SK-N-SH treated with all-trans-retinoic acid at 6 μM for 48 hours (cell line): ENCODE measurements at places on chromosomes 3 and 15.
A peak's percentile ranks its signal among the peaks of the same experiment; 100 is the strongest.

DNA sequence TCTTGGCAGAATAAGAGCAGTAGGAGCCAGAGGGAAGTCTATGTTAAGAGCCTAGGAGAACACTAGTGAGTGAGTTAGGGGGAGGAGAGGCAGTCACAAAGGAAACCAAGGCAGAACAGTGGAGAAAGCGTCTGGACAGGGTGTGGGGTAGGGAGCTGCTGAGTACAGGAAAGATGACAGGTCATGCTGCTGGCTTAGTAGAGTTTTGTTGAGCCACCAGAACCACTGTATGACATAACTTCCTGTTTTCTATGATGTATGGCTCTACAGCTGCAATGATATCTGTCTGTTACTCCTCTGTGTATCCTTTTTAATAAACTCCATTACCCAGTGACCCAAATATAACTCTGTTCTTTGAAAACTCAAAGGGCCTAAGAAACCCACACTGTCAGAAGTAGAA is 10.6 kb upstream of the STT3B start:
- no peak for ATAC-seq

GRCh38 chr15:68032672-68033071 is 21.4 kb upstream of the PIAS1 start:
- ATAC-seq, result no peak

DNA sequence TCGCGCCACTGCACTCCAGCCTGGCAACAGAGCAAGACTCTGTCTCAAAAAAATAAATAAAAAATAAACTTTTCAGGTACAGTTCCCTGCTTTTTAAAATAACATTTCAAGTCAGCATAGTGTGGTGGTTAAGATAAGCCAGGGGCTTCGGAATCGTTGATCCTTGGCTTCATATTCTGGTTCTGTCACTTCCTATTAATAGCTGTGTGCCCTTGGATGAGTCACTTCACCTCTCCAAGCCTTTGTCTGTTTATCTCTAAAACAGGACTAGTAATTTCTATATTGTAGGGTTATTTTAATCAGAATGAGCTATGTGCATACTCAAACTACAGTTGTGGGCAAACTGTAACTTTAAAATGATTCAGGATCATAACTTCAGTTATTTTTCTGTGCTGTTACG is 53.8 kb upstream of the SENP5 start:
- ATAC-seq, result peak; percentile 85

GRCh38 chr15:32843219-32843815 is 125.5 kb downstream of the GREM1 start:
- ATAC-seq, result no peak

- ATAC-seq, result 0 out of 3 replicates have a peak, but pooled peaks have one; percentile 15
Measured at GRCh38 chr3:147297761-147298350, 108.5 kb downstream of the ZIC4 start.

- ATAC-seq, result no peak
Measured at GRCh38 chr15:39458131-39458530, 122.7 kb upstream of the THBS1 start.

DNA sequence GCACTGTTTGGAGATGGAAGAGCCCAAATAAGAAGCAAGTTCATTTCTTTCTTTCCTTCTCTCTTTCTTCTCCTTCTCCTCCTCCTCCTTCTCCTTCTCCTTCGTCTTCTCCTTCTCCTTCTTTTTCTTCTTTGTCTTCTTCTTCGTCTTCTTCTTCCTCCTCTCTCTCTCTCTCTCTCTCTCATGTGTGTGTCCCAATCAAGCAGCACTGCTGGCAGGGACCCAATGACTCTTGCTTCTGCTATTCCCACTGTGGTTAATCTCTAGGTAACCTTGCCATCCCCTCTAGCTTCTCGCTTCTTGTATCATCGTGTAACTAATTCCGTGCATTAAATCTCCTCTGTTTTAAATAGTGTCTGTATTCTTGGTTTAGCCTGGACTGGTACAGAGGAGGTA is 26.1 kb upstream of the ZNF280D start:
- peak; percentile 78 for ATAC-seq

DNA sequence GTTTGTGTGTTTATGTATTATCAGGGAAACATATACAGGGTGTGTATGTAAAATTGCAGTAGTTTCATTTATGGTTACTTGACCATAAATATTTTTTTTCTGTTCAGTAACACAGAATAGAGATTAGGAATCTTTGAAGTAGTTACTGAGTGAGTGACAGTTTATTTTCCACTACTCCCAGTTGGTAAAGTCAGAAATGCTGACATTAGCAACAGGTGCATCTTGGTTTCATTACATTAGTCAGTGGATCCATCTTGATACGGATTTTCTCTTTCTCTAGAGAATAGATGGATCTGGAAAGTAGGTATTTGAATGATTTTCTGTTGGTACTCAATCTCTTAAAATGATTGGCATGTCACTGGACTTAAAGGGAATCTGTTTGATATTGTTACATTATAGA is 6.0 kb downstream of the UBE2E2 start:
- ATAC-seq, result no peak

DNA sequence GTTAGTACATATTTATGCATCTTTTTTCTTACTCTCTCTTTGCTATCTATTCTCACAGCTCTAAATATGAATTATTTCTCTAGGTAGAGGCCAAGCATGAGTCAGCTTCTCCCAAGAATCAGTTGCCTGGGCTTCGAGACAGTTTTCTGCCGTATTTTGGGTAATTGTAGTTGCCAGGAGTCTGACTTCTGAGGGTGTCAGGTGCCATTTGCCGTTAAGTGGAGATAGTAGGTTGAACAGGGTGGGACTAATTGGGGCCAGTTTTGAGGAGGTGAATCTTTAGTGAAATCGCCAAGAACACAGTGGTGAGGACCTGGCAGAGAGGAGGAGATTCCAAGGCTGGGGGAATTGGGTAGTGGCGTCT is 7.8 kb upstream of the NRROS start:
- no peak for ATAC-seq

DNA sequence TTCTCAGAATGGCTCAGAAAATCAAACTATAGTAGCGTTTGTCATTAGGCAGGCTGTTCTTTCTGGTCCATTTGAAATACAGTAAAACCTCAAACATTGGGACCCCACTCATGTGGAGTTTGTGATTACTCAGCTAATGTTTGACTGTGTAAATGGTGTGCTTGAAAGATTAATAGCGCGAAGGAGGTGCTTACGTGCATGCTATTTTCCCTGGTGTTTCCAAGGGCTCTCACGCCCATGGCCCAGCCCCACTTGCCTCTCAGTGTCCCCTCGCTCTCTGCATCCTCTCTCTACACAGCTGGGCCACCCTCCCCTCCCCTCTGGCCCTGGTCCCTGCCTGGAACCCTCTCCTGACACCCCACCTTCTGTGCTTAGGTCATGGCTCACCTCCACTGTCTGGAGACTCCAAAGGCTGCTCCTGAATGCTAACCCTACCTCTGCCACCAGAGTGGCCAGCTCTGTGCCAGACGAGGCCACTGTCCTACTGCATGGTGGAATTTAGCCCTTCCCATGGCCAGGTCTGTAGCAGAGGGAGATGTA is 194.2 kb downstream of the PLCL2 start:
- no peak for ATAC-seq

DNA sequence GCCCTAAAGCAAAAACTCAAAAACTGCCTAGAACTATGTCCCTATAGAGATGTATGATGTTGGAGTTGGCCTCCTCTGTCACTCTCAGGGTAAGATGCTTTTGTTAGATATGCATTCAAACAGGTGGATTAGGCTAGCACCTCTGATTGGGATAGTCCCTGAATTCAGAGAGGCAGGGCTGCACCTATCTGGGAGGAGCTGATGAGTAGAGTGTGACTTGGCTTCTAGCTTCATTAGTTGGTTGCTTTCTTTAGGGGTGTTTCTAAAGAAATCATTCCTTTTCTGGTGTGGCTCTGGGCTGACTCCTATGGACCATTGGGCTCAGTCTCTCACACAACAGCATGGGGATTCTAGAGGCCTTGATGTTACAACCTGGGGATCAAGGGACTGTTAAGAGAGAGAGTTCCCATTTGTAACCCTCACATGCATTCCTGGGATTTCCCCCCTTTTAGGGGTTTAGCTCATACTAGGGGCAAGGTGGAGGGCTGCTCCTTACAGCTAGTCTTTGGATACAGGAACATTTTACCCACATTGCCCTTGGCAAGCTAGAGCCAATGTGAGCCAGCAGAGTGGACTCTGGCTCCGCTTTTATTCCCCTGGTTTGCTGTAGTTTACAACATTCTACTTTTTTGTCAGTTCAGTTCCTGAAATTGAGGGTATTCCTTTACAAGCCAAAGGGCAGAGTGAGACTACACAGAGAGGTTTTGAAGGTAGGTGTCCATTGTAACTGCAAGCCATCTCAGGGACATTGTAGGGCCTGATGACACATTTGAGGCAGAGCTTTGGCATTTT is 7.5 kb downstream of the ZNF592 start:
- no peak for ATAC-seq

GRCh38 chr3:196942915-196943277 is 568 bp upstream of the NCBP2 start:
- ATAC-seq, result peak; percentile 12

DNA sequence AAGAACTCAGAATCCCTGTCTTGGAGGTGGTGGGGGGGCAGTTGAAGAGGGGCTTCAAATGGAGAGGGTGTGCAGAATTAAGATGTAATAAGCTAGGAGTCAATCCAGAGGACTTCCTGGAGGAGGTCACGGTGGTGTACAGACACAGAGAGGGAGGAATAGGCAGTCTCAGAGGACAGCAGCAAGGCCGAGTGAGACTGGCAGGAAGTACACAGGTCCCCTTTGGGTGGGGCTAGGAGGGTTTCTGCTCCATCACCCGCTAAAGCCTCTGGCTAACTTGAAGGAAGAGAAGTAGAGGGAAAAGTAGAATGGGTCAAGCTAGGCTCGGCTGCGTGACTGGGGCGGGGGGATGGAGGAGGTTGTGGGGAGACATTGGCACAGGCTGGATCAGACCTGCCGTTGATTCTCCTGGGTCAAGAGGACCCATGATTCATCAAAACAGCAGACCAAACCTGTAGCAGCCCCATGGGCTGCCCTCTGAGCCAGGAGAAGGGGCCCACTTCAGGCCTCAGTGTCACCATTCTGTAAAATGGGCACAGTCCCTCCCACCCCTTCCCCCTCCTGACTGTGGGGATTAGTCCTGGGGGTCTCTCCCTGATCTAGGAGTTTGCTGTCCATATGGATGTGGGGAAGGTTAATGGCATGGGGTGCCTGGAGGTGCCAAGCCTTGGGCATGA is 16.9 kb downstream of the CSPG4 start:
- ATAC-seq, result no peak

DNA sequence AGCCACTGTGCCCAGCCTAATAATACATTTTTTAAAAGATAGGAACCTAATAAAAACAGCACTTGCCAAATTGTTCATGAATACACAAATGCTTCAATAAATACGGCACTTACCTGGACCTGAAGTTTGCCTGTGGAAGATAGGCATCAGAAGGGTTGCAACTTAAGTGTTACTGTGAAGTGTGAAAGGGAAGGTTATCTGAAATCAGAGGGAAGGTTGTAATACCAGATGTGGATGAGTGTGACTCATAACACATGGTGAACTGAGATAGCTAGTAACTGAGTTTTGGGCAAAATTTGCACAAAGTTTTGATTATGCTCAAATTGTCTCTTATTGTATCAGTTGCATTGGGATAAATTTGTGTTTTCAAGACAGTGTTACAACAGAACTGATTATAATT is 68.0 kb downstream of the ATP11B start:
- no peak for ATAC-seq

- no peak for ATAC-seq
Measured at GRCh38 chr3:52454250-52454937, 553 bp upstream of the TNNC1 start.

DNA sequence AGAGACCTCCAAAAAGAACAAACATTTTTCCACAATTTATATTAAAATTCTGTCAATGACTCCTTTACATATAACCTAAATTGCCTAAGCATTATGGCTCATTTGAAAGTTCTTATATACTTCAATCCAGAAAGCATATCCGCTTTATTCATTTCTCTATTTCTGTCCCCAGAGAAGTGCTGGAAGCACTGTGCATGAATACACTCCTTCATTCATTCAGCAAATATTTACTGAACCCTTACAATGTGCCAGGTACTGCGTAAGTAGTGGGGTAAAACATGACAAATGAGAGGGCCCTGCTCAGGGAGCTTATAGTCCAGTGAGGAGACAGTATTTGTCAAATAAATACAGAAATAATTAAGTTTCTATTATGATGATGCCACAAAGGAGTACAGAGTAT is 3.3 kb downstream of the PDCD10 start:
- ATAC-seq, result no peak

- no peak for ATAC-seq
Measured at GRCh38 chr3:126684218-126684751, 19.8 kb upstream of the CHCHD6 start.

- ATAC-seq, result no peak
Measured at GRCh38 chr3:106438887-106439286, 570.1 kb upstream of the CBLB start.

DNA sequence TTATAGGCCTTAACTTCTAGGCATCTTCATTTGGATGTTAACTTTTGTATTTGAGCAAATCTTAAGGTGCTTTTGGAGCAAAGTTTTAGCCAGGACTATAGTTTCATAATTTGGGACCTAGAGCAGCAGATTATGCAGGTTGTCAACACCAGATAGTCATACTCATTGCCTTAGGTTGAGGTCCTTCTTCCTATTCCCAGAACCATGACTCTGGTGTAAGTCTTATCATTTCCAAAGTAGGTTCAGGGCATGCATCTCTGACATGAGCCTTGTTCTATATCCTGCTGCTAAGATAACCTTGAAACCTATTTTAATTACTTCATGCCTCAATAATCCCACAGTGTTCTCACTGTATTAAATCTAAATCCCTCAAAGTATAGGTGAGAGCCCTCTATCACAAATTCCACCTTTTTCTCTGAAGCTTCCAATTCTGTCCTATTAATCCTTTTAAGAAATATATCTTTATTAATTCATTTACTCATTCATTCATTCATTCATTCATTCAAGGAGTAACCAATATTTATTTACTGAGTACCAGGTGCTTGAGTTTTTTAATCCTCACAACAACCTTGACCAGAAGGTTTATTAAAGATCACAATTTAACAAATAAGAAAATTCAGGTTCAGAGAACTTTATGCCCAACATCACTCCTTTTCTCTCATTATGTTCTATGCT is 2.7 kb upstream of the FNDC3B start:
- ATAC-seq, result no peak

DNA sequence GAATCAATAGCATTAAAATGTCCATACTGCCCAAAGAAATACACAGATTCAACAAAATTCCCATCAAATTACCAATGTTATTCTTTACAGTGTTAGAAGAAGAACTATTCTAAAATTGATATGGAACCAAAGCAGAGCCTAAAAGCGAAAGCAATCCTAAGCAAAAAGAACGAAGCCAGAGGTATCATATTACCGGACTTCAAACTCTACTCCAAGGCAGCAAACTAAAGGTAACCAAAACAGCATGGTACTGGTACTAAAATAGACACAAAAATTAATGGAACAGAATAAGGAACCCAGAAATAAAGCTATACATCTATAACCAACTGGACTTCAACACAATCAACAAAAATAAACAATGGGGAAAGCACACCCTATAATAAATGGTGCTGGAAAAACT is 167.5 kb downstream of the ADAMTS9 start:
- ATAC-seq, result no peak

DNA sequence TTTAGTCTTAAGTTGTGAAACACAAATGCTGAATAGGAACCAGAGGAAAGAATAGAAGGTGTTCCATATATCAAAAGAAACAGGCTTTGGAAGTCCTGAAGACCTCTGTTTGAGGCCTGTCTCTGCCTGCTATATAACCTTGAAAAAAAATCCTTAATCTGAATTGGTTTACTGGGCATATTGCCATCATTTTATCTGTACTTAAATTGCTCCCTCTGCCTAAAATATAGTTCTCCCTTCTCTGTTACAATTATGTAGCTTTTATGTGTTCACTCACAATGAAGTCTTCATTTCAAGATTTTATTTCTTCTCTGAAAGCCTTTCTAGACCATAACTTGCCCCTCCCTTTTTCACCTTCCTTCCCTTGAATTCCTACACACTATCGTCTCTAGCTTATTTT is 21.2 kb downstream of the ARL13B start:
- ATAC-seq, result no peak
